ENCODE measurements at places on chromosomes 11 and 22. TPM values are rescaled to one million over a fixed set of nuclear protein-coding genes. Genes with fewer than 3 reads are reported as not detected.

The RGL4 gene
- not detected for total RNA-seq

The VSIG2 gene
- 6.3 TPM for total RNA-seq

The IFITM1 gene
- 82.3 TPM for total RNA-seq

The LRRC75B gene
- total RNA-seq, result 7.5 TPM

The KRTAP5-2 gene
- not detected for total RNA-seq

The OR5P2 gene
- not detected for total RNA-seq

The PAX6 gene
- not detected for total RNA-seq

The MUC5AC gene
- total RNA-seq, result not detected

The RFPL1 gene
- not detected for total RNA-seq

The DDX25 gene
- total RNA-seq, result not detected

The TEX54 gene
- total RNA-seq, result not detected

The KRTAP5-10 gene
- total RNA-seq, result not detected

The DDI1 gene
- total RNA-seq, result not detected

The MEI1 gene
- 0.71 TPM for total RNA-seq

The TBX1 gene
- total RNA-seq, result 0.24 TPM

The SREBF2 gene
- 45.6 TPM for total RNA-seq

The LRRC74B gene
- not detected for total RNA-seq

The ACTN3 gene
- total RNA-seq, result not detected

The PHOX2A gene
- not detected for total RNA-seq

The DTX4 gene
- 1.0 TPM for total RNA-seq

The OVOL1 gene
- total RNA-seq, result not detected

The ZBTB3 gene
- total RNA-seq, result 5.1 TPM

The CCS gene
- total RNA-seq, result 18.6 TPM

The BATF2 gene
- total RNA-seq, result 1.1 TPM

The SAA2 gene
- not detected for total RNA-seq

The FOLR2 gene
- total RNA-seq, result 10.8 TPM

The SLC22A25 gene
- not detected for total RNA-seq

The SLCO2B1 gene
- 24.6 TPM for total RNA-seq

The CEP126 gene
- total RNA-seq, result 3.7 TPM

The RNF215 gene
- 7.5 TPM for total RNA-seq

The GNAZ gene
- 1.9 TPM for total RNA-seq

The A4GALT gene
- 78.6 TPM for total RNA-seq

The ZC3H12C gene
- 12.7 TPM for total RNA-seq

The KCNJ5 gene
- 23.3 TPM for total RNA-seq

The LRRC56 gene
- 0.15 TPM for total RNA-seq

The MYEOV gene
- not detected for total RNA-seq

The SLC3A2 gene
- total RNA-seq, result 27.7 TPM

The CACNA1I gene
- total RNA-seq, result not detected

The SMTNL1 gene
- not detected for total RNA-seq

The NELL1 gene
- total RNA-seq, result not detected

The NF2 gene
- total RNA-seq, result 45.8 TPM

The PARVA gene
- total RNA-seq, result 58.1 TPM

The CYP2D6 gene
- not detected for total RNA-seq

The CD248 gene
- total RNA-seq, result 10.7 TPM

The ZDHHC13 gene
- total RNA-seq, result 12.7 TPM

The MS4A12 gene
- not detected for total RNA-seq

The APOBEC3C gene
- 12.5 TPM for total RNA-seq

The CCDC87 gene
- total RNA-seq, result 0.86 TPM

The MAJIN gene
- total RNA-seq, result not detected

The PKDREJ gene
- 0.04 TPM for total RNA-seq

The ASRGL1 gene
- total RNA-seq, result 0.74 TPM

The POU2AF2 gene
- not detected for total RNA-seq

The APOL5 gene
- 0.74 TPM for total RNA-seq

The THAP12 gene
- total RNA-seq, result 16.2 TPM

The FBLN1 gene
- total RNA-seq, result 92.8 TPM

The TSSK2 gene
- not detected for total RNA-seq

The MYRF gene
- total RNA-seq, result 7.0 TPM

The GAB4 gene
- total RNA-seq, result not detected

The OR10D3 gene
- total RNA-seq, result not detected

Data from right atrium auricular region (tissue), 2 donors.